CD8-positive, alpha-beta T cell (primary cell): ENCODE measurements at places on chromosomes 11 and 22.

- no peak for DNase-seq
Measured at GRCh38 chr22:23205339-23206049, 25.2 kb downstream of the BCR start.

GRCh38 chr22:27115410-27115809 is 458.0 kb downstream of the MIAT start:
- no peak for DNase-seq

DNA sequence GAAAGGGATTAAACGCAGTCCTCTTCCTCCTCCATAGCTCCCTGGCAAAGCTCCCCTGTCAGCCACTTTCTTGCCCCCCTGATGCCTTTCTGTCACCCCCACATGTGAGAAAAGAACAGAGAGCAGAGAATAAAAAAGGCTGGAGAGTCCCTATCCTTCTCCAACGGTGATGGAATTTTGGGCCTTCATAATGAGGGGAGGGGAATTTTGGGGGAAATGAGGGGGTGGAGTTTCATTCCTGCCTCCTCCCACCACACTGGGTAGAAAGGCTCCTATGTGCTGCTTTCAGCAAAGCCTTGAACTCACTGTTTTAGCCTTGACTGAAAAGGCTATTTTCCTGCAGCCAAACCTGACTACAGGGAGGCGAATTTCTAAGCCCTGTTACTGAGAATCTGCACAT is 59.3 kb downstream of the C11orf58 start:
- no peak for DNase-seq

DNA sequence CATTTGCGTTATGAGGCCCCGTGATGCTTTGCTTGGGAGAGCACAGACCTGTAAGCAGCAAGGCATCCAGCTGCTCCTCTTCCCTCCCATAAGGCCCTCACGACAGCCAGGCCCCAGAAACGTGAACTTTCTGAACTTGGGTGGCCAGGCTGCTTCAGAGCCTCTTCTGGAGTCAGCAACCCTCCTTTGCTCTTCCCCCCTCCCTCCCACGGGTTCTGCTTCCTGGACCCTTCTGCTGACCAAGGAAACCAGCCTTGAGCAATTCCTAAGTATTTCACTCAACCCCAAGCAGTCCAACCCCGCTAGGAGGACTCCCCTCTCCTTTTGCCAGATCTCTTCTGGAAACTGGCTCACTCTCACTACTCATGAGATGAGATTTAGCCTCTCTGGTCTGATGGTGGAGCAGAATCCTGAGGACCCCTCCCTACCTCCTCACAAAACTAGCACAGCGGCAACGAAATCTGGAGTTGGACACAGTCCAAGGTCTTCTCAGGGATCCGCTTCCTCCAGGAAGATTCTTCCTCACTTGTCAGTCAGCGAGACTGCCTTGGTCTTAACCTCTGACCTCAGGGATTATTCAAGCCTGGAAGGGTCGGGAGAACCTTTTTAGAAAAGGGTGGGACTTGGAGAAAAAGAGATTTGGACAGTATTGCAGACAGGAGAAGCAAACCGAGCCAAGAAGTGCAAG is 86.2 kb downstream of the UBASH3B start:
- DNase-seq: no peak

DNA sequence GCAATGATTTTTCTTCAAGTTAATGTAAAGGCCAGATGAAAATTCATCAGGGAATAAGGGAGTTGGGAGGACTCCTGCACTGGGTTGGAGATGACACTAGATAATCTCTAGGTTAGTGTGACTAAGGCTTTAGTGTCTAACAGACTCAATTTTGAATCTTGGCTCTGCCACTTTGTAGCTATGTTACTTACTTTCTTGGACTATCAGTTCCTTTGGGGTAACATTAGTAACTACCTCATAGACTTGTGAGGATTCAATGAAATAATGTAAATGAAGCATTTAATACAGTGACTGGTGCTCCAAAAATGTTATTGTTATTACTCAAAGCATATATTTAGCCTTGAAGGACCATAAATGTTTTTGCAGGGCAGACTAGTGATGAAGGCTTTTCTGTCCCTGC is 9.6 kb upstream of the CCDC89 start:
- no peak for DNase-seq

- no peak for DNase-seq
Measured at GRCh38 chr11:130175898-130176297, 16.3 kb downstream of the ST14 start.

- DNase-seq: peak; percentile 75
Measured at GRCh38 chr22:21712751-21713427, 22.7 kb downstream of the YPEL1 start.

GRCh38 chr11:57408771-57409170 is 18.1 kb downstream of the SLC43A3 start:
- no peak for DNase-seq

DNA sequence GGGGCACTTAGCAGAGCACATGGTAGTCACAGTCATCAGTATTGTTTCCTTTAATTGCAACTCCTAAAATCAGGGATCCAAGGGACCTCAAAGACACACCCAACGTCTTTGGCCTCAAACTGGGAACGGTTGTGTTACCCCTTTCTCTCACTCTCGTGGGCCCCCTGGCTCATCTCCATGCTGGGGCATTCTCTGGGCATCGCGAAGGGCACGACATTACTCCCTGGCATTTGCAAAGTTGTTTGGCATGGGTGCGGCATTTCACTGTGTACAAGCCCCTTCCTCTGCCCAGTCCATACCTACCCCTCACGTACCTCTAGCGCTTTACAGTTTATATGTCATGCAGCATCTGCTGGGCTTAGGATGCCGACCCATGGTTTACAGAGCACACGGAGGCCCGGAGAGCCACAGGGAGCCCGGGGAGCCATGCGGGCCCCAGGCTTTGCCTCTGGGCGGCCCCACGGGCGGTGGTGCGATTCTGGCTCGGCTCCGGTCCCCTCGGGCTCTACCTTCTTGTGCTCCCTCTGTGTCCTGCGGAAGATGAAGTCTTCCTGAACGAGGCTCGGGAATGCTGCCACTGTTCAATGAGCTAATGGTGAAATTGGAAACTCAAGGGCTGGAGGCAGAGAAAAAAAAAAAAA is 21.9 kb upstream of the CACNG2 start:
- no peak for DNase-seq

GRCh38 chr11:9573775-9574621 is 528 bp downstream of the WEE1 start:
- DNase-seq: peak; percentile 43

GRCh38 chr11:75700940-75701339 is 16.7 kb upstream of the MOGAT2 start:
- no peak for DNase-seq

GRCh38 chr11:95084509-95084908 is 5.1 kb upstream of the ENDOD1 start:
- no peak for DNase-seq

DNA sequence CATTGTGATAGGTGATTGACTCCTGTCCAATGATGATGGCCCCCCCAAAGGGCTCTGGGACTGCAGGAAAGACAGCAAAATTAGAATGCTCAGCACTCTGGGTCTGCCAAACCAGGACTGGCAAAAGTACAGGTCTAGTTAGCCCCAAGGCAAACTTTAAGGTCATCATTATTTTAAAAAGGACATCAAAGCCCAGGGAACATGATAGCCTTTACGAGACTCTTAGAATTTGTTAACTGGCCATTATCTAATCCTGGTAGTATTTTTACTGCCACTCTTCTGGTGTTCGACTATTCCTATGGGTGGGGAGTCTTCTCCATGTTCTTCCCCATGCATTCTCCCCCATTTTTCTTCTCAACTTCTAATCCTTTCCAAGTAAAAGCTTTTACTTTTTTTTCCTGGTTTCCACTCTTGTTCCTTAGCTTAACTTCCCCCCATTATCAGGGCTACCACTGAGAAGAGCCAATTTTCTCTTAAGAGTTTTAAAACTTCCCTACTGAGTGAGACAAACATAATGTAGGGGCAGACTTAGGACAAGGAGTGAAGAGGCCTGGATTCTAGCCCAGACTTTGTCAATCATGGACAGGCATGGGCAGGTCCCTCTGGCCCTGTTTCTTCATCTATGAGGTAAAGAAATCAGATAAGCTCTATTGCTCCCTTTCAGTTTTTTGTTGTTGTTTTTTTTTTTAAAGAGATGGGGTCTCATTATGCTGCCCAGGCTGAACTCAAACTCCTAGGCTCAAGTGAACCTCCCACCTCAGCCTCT is 7.1 kb downstream of the DDB1 start:
- DNase-seq: no peak
